ENCODE measurements at places on chromosomes 5 and 9.

DNA sequence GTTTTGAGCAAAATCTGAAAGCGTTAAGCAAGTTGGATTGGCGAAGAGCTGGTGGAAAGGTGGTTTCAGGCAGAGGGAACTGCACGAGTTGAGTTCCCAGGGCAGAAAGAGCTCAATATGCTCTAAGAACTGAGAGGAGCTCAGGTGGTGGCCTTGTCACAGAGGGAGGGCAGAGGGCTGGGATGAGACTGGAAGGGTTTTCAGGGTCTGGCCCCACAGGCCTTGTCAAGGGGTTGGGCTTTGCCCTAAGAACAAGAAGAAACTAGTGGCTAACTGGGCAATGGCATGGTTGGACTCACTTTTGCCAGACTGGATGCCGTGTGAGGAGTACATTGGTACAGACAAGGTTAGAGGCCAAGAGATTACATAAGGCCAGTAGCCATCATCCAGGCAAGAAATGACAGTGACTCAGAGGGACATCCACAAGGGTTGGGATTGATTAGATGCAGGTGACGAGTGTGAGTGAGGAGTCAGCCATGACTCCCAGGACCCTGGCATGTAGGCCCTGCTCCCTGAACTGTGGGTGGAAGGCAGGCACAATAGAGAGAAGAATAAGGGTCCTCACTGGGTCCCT is 75.1 kb upstream of the SMIM23 start:
- no peak for DNase-seq

DNA sequence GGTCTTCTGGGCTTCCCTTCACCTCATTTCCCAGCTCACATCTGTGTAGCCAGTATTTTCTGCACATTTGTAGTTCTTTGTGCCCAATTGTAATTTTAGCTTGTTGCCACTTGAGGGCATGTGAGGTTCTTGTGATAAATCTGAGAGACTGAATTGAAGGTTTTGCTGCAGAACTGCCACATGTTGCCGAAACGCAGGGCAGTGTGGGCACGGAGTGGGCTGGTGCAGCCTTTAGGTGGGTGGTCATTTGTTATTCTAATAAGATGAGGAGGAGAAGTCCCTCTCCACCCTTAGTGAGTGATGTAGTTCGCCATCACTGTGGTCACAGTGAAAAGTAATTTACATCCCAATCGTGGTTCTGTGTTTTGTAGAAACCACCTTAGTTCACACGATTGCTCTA is 21.2 kb downstream of the OTULIN start:
- peak; percentile 59 for DNase-seq

GRCh38 chr5:74201334-74202081 is 439.0 kb downstream of the ENC1 start:
- peak; percentile 85 for DNase-seq

- DNase-seq, result no peak
Observed at GRCh38 chr5:137446615-137447014, 52.5 kb downstream of the SPOCK1 start.

DNA sequence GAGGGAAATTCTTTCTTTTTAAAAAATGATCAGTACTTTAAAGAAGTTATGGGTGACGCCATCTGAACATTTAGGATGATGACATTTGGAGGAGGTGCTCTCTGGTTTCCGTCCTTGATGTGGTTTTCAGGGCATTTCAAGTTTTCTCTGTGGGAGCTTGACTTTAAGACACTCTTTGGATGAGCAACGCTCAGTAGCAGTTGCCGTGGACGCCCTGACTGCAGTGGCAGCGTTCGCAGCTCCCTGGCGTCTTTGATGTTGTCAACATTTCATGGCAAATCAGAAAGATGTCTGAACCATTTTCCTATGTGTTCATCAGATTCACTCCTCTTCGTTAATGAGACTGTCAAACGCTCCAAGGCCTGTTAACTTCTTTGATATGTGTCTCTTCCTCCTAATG is 86.1 kb downstream of the ZNF354C start:
- no peak for DNase-seq

- no peak for DNase-seq
Observed at GRCh38 chr9:30932226-30932625, 1452.2 kb upstream of the ACO1 start.

GRCh38 chr5:37598733-37599132 is 219.6 kb downstream of the WDR70 start:
- no peak for DNase-seq

GRCh38 chr9:89980600-89980999 is 375.8 kb downstream of the GADD45G start:
- DNase-seq, result no peak

GRCh38 chr9:99023831-99024230 is 80.1 kb downstream of the COL15A1 start:
- DNase-seq, result no peak

GRCh38 chr5:96856371-96856770 is 19.9 kb upstream of the ERAP2 start:
- DNase-seq, result no peak

GRCh38 chr5:173486355-173487225 is 129.9 kb downstream of the BOD1 start:
- no peak for DNase-seq

- DNase-seq, result no peak
Observed at GRCh38 chr9:4507306-4508130, 17.2 kb downstream of the SLC1A1 start.

DNA sequence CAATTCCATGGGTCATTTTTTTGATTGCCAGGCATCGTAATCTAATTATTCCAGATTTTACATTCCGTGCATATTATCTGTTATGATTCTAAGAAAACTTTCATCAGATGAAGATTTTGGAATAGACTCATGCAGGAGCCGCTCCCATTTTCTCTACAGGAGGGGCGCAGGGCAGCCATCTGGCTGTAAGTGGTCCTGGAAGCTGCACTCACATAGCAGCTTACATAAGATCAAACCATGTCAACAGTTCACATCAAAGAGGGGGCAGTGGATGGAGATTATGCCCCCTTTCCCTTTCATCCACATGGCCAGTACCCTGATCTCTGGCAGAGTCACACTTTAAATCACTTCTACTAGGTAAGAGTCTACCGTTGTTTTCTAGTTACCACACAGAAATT is 73.3 kb upstream of the PCA3 start:
- DNase-seq, result no peak

- DNase-seq, result no peak
Observed at GRCh38 chr9:131739959-131740648, at the start of gene RAPGEF1. Gene RAPGEF1 (minus strand): TSS chr9:131740076. CDS start chr9:131739830, 246 bp downstream.

- no peak for DNase-seq
Observed at GRCh38 chr5:90071656-90072055, 337.9 kb downstream of the CETN3 start.

GRCh38 chr9:79477241-79477840 is 94.4 kb upstream of the TLE4 start:
- DNase-seq, result no peak

DNA sequence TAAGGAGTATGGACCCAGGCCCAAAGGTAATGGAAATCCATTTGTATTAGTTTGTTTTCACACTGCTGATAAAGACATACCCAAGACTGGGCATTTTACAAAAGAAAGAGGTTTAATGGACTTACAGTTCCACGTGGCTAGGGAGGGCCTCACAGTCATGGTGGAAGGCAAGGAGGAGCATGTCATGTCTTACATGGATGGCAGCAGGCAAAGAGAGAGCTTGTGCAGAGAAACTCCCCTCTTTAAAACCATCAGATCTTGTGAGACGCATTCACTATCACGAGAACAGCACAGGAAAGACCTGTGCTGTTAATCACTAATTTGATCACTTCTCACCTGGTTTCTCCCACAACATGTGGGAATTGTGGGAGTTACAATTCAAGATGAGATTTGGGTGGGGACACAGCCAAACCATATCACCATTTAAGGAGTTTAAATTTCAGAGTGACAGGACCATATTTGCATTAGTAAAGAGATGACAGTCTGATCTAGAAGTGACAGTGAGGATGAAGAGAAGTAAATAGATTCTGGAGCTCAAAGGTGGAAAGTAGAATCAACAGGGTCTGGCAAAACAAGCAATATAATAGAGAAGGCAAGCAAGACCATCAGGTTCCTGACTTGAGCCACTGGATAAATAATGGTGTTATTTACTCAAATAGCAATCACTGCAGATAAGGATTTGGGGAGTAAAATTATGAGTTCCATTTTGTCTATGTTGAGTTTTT is 7.5 kb upstream of the FAM169A start:
- DNase-seq, result no peak

GRCh38 chr9:98707166-98708102 is 1.3 kb downstream of the GABBR2 start:
- DNase-seq, result peak; percentile 77

- no peak for DNase-seq
Observed at GRCh38 chr5:56666901-56667300, 148.4 kb upstream of the MAP3K1 start.

DNA sequence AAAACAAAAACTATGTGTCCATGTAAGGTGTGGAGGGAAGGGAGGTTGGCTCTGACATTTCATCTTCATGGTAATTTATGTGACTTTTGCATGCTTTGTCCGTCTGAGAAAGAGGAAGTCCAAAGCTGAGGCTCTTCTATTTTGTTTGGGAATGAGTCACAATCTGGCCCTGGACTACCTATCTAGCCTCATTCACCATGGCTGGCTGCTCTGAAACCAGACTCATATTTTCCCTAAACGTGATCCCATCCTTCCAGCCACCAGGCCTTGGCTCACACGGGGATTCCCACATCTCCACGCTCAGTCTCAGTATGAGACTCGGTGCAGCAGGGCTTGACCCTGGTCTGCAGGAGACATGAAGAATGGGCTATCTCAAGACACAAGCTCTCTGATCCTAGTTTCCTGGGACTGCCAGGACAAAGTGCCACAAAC is 672.8 kb downstream of the ACTL7B start:
- peak; percentile 19 for DNase-seq

GRCh38 chr9:79868567-79869189 is 296.9 kb downstream of the TLE4 start:
- DNase-seq, result no peak

- no peak for DNase-seq
Observed at GRCh38 chr5:107817951-107818350, 147.2 kb upstream of the EFNA5 start.

DNA sequence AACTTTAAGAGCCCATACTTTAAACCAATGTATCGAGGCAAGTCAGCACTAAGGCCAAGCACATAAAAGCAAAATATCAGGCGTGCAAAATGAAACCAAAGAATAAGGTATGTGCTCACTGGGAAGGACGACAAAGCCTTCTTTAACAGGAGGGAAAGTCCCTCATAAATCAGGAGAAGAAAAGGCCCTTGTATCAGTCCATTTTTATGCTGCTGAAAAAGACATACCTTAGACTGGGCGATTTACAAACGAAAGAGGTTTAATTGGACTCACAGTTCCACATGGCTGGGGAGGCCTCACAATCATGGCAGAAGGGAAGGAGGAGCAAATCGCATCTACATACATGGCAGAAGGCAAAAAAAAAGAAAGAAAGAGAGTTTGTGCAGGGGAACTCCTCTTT is 68.9 kb downstream of the UBE2QL1 start:
- DNase-seq, result no peak

DNA sequence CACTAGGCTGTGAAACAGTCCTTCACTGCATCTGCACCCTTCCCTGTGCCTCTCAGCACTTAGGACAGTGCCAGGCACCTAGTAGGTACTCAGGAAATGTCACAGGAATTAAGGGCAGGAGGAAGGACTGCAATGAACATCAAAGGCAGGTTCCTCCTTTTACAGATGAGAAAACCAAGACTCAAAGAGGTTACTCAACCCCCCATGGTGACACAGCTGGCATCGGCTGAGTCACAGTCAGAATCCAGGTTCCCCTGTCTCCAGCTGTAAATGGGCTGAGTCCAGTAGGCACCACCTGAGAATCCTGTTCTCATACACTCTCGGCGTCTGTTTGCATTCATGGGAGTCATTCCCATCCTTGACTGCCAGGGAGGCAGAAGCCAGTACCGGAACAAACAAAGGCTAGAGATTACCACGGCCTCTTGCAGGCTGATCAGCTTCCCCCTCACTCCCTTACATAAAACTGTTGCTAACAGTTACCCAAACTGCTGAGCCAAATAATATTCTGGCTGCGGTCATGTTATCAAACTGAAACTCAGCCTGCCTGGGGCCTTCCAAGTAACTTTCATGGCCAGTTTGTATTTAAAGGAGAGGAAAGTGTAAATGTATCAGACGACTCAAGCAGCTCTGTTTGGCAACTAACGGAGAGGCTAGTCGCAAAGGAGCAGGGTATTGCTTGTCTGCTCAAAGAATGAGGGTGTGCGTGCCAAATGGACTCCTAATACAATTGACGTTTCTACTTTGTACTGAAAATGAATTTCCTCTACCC is 201.7 kb downstream of the PAPPA start:
- DNase-seq, result no peak

- DNase-seq, result no peak
Observed at GRCh38 chr9:112176524-112176923, 1.4 kb upstream of the SUSD1 start.

DNA sequence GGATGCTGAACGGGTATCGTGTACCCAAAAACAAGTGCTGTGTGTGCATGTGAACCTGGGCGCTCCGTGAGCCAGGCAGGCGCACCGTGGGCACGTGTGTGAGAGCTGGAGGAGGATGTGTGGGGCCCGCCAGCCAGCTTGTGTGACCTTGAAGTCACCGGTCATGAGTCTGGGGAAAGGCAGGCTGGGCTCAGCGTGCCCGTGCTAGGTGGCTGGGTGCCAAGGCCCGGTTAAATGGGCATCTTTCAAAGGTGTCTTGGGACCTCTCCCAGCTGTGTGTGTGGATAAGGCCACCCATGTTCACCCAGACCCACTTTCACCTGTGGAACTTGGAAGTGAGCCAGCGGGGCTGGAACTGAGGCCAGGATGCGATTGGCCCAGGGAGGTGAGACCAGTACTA is 3.4 kb downstream of the KCNT1 start:
- no peak for DNase-seq

GRCh38 chr9:109017493-109017892 is 4.2 kb upstream of the CTNNAL1 start:
- no peak for DNase-seq

- DNase-seq, result peak; percentile 22
Observed at GRCh38 chr5:134784241-134784920, 25.8 kb downstream of the DDX46 start.

DNA sequence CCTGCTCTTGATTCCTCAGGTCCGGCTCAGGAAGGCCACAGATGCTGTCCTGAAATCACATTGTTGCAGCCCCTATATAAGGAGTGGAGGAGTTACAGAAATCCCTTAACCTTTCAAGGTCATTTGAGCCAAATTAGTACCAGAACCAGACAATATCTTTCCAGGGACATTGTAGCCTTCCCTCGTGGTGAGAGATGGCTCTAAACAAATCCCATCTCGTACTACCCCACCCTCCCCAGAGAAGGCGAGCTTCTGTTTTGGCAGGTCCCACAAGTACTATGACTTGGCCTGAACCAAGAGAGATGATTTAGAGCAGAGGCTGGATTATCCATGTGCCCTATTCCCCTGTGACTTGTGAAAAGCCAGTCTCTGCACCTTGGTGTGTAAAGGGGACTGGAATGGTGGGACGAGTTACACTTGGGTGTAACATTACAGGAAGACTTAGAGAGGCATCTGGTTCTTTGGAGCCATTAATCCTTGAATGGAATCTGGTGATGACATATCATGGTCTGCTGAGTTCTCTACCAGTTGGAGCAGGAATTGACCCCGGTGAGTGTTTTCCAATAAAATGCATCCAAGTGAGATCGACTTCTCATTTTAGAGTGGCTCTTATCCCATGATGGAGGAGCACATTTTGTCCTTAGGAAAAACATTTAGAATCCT is at the start of gene FAM240B:
FAM240B (minus strand) TSS at position 51 of the 663 bp plus-strand sequence. CDS start 16,134 bp downstream, outside the sequence.
- no peak for DNase-seq

GRCh38 chr5:55583578-55583977 is 48.8 kb upstream of the PLPP1 start:
- no peak for DNase-seq

Measured in endothelial cell of umbilical vein (primary cell).